Fibroblast of pulmonary artery (primary cell): ENCODE measurements at places on chromosomes 6 and 20.

DNA sequence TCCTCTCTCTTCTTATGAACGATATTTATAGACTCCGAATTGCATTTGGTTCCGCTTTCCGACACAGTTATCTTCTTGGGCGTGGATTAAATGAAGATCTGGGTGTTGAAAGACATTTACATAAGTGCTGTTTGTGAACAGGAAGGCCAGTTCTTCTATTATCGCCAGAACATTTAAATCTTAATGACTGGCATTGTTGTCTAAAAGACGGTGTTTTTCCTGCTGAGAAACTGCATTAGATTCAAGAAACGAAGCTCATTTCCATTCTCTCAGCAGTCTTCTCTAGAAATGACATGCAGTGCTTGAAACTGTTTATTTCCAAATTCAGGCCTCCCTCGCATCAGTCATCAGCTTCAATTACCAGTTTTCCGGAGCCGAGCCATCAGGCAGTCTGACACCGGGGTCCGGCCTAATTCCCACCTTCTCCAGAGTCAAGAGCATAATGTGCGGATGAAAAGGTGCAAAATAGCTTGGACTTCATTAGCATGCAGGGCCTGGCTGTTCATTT is 16.0 kb downstream of the LINC00237 start:
- no peak for DNase-seq

DNA sequence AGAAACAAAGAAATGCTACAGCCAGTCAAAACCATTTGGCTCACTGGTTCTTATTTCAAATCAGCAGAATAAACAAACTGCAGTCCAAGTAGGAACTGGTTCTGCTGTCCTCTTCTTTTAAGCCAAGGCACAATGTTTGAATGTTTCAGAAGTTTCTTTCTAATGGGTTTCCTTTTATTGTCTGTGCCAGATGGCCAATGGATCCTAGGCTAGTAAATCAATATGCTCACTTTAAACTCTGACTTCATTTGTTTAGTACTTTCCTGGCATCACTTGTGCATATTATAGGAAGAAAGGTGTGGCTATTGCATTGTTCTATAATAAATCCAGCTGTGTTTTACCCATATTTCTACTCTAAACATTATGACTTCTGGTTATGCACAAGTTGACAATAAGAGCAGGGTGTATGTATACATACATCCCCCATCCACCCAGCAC is 99.7 kb upstream of the PLCB4 start:
- DNase-seq: no peak

DNA sequence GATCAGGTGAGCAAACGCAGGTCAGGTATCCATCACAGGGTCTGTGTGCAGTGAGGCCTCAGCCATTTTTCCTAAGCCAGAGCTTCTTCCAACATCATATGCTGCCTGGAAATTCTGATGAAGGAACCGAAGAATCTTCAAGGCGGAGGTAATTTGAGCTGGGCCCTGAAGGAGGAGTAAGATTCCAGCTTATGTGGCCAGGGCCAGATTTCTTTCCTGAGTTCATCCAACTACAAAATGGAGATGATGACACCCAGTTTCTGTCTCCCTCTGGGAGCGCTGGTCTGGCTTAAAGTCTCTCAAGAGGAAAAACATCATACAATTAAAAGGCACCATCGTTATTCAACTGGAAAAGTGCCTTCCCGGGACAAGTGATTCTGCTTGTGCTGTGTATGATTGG is 6.9 kb upstream of the MANBAL start:
- peak; percentile 81 for DNase-seq

DNA sequence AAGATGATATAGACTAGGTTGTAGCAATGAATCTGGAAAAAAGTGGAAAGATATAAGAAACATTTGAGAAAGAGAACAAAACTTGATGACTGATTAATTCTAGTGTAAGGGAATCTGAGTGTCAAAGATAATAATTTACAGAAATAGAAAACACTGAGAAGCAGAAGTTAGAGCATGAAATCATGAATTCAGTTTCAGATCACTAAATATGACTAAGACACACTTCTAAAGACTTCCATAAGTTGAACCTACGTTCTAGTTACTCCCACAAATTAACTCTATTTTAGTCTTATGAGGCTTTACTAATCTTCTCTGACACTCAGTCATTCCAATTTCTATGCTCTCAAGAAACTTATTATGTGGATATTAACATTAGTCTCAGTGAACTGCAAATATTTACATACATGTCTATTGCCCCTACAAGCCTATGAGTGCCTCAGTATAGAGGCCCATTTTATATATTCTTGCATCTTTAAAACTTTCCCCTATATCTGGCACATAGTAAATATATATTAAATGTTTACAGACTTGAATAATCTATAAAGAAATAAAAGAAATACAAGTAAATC is 30.4 kb downstream of the IBTK start:
- no peak for DNase-seq

DNA sequence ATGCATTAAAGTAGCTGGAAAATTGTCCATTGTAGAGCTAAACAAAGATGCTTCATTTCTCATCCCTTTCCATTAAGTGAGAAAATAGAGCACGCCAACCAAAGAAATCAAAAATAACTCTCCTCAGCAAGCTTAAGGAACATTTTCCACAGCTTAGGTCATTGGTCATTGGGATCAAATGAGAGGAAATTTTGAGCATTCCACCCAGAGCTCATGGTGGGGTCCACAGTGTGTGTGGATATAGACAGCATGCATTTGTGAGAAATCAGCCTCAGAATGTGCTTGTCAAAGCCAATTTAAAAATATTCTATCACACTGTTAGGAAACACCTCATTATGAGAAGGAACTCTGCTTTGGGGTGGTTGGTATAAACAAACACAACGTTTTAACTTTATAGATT is 97.2 kb downstream of the HDGFL1 start:
- no peak for DNase-seq

GRCh38 chr20:41009946-41010345 is 18.7 kb upstream of the TOP1 start:
- DNase-seq: peak; percentile 23
